ENCODE measurements at places on chromosomes 11 and 22.

GRCh38 chr11:77204754-77205466, 76.9 kb downstream of the MYO7A start:
- DNase-seq, result no peak

DNA sequence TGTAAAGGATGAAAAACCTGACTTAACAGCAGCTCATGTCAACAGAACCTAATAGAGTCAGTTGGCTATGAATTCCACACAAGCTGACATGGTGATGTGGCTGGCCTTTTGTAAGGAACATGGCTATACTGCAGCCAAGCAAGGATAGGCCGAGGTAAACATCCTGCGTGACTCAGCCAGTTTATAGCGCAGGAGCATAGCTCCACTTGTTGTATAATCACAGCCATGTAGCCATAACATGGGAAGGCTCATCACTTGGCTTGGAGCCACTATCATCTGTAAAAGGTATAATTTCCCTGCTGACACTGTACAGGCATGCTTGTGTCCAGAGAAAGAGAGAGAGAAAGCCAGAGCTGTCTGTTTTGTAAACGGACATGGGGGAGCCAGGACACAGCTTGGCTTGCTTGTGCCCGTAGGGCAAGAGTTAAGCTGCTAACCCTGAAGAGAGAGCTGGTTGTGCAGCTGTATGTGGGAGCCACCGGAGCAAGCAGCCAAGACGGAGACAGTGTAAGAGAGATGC, 104.4 kb upstream of the PLET1 start:
- DNase-seq, result no peak

DNA sequence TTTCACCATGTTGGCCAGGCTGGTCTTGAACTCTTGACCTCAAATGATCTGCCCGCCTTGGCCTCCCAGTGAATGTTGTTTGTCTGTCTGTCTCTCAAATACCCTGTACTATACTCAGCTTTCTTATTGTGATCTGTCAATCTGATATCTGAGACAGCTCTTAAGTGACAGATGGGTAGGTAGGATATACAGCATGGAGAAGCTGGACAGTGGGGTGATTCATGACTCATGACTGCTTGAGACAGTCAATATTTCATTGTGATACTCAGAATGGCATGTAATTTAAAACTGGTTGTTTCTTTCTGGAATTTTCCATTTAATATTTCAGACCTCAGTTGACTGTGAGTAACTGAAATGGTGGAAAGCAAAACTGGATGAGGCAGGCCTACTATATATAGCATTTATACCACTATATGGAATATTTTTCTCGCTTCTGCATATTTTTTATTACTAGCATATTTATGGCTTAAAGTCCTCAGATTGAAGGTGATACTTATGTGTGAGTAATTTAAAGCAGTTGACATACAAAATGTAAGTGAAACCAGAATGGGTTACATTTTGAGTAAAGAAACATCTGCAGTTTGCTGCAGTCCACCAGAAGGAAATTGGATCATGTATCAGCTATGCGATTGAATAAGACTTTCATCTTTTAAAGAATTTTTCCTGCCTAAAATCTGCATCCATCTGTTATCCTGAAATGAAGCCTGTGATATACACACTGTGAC, 22.3 kb downstream of the ARHGAP42 start:
- no peak for DNase-seq

DNA sequence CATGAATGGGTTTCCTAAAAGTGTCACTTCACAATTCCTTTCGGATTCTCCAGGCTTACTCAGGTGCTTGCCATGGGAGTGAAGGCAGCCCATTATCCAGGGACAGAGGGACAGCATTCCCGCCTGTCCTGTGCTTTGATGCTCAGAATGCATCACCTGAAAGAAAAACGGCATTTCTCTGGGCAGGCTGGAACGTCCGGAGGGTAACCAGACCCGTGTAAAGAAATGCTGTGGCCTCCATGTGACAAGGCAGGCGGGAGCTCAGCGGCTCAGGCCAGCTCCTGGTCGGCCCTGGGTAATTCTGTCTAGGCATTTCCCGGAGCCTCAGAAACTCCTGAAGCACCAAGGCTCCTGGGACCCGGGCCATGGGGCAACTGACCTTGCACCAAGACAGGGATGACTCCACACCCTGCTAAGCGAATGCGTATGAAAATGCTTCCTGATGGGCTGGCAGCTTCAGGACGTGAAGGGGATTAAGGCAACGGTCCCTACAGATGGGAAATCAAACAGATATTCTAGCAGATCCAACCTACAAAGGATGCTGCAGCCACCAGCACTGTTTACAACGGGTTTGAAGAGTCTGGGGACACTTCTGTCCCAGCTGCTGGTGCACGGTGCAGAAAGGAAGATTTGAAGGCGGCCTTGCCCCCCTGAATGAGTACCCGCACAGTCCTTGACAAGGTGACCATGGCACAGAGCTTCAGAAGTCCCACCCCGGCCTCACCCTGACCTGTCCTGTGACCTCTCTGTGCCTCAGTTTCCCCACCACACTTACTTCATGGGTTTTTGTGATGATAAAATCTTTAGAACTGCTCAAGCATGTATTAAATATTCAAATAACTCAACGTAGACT, 13.6 kb upstream of the FGF3 start:
- DNase-seq, result no peak

GRCh38 chr11:1307998-1308742, 1.3 kb downstream of the TOLLIP start:
- DNase-seq, result no peak

DNA sequence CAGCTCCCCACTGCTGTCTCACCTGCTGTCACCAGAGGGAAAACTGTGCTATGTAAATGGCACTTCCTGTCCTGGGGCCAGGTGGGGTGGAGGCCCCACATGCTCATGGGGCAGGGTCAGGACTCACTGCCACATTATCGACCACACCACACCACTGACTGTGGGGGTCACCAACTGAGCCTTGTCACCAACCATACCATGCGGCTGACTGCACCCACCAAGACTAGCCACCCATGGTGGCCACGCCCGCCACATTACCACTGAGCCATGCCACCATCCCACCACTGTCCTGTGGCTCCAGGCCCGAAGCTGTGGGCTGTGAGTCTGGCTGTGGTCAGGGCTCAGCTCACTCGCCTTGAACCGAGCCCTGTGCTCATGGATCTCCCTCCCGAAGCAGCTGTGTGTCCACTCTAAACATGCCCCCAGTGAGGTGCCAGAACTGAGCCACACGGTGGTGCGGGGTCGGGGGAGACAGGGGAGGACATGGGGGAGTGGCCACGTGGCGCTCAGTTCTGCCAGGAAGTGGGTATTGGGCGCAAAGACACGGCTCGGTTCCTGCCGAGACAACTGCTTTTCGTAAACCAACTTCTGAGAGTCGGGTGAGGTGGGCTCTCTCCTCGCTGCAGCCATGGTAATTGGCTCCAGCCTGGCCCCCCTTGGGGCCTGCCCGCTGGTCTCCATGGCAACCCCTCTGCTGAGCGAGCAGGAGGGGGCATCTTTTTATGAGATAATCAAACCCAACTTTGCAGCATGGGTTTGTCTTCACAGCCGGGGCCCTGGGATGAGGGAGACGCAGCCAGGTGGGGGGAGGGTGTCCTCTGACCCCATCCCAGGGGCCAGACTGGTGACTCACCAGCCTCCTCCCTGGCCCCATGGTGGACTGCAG, 23.2 kb downstream of the RTN4R start:
- DNase-seq, result no peak

GRCh38 chr11:46117842-46118241, 3.4 kb downstream of the PHF21A start:
- DNase-seq, result no peak

- DNase-seq, result no peak
Observed at GRCh38 chr11:120883404-120884080, 140.4 kb upstream of the TBCEL start.

- DNase-seq, result no peak
Observed at GRCh38 chr11:5336331-5336730, 7.0 kb downstream of the OR51B5 start.

GRCh38 chr11:47889714-47890441, 41.7 kb upstream of the NUP160 start:
- DNase-seq, result no peak

DNA sequence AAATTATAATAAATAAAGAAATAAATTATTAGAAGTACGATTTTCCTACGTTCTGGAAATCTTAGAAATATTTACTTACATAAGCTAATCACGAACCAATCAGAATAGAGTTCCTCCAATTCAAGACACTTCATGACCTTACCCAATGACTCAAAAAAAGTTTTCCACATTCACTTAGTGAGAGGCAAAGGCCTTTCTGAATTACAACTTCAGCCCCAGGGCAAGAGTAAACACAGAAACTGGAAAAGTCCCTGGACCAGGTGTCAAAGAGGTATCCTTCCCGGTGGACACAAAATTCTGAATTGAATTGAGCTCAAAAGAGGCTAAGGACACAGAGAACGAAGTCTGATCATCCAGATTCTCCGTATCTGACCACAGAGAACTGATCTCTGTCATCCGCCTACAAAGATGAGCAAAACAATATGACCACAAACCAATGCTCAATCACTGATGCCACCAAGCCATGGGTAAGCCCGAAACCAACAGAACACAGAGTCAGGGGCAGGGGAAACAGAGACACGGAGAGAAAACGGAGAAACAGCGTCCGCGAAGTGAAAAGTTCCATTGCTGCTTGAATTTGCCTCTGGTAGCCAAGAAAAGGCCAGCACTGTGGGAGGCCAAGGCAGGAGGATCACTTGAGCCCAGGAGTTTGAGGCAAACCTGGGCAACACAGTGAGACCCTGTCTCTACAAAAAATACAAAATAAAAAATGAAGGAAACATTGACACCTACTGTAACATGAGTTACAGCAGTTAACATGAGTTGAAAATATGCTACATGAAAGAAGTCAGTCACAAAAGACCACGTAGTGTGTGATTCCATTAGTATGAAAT, 6.8 kb downstream of the BID start:
- no peak for DNase-seq

DNA sequence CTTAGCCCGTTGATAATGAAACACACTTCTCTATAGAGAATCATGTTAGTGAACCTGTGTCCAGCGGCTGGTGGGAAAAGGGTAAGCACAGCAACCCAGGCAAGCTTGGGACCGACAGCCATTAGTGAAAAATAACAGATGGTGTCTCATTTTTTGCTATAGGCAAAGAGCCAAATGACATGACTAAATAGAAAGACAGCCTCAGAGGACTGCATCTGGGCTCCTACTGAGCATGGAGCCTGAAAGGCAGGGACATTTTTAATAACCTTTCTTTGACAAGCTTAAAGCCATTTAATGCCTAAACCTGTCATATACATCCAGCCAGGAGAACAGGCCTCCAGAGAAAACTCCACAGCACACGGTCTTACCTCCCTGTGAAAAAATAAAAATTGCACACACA, 67.0 kb downstream of the FANCF start:
- DNase-seq, result no peak

DNA sequence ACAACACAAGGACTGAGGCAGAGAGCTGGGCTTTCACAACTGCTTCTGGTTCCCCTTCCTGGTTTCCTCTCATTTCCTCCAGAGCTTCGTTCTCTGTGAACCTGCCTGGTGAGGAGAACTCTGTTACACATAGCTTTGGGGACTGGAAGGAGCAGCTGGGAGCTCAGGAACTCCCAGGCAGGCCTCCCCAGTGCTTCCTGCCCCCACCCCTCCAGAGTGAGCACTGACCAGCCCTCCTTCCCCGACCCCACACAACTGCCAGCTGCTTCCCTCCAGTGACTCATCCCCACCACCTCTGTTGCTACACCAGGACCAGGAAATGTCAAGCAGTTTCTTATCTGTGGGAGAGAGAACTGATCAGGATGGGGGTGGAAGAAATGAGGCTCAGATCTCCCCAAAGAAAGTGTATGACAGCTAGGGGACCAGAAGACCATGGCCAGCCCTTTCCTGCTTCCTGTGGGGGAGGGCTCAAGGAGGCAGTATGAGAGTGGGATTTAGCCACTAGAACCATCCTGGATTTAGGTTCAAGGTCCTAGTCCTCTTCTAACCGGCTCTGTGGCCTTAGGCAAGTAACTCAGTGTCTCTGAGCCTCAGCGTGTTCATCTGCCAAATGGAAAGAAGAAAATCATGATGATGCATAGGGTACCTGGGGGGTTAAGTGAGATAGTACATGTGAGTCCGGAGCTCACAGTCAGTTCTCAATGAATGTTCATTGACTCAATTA, 4.5 kb upstream of the TP53I11 start:
- DNase-seq, result no peak

DNA sequence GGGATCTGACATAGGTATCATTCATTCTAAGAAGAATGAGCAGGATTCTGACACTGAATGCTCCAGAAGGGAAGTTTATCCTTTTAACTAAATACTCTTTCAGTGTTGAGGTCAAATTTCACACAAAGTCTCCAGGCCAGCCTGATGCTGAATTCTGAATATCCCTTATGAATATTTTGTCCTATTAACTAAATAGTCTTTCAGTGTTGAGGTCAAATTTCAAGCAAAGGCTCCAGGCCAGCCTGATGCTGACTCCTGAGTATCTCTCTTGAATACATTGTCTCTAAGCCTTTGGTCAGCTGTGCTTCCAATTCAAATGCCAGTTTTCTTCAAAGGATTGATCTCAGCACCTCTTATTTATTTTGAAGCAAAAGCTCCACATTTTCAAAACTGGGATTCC, 676.8 kb downstream of the NTM start:
- no peak for DNase-seq

Measured in stimulated activated CD8-positive, alpha-beta memory T cell treated with anti-CD3 and anti-CD28 coated beads, Interleukin-2, amount 100 ng/mL, for 48 hours (primary cell).